ENCODE measurements at places on chromosomes 7 and 10.

DNA sequence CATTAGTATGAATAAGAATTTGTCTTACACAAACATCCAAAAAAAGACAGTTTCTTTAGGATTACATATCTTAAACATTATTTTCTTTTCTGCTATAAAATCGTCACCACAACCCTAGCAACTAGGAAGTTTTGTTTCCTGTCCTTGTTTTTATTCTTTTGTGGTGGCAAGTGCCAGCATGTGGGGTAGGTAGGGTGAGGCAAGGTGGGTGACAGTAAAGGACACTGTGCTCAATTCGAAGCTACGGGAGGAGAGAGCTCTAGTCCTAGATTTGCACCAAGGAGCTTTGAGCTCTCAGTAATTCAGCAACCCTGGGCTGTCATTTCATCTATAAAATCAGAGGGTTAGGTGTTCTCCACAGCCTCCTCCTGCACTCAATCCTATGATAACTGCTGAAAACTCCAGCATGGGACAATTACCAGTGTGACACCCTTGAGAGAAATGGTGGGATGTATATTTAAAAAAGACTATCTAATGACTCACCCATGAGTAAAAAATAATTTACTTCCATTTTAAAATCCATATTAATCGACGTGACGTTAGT is 187.1 kb downstream of the FAM107B start:
- no peak for DNase-seq

GRCh38 chr10:86968271-86968993 is at the start of gene ADIRF:
Gene ADIRF, plus strand, starts transcription at chr10:86968482. Its CDS starts 63 bp downstream, at chr10:86968545.
- peak; percentile 83 for DNase-seq

- no peak for DNase-seq
Observed at GRCh38 chr7:130279286-130279685, 12.6 kb downstream of the CPA2 start.

- no peak for DNase-seq
Observed at GRCh38 chr10:103231047-103231551, 14.6 kb upstream of the RPEL1 start.

- peak; percentile 20 for DNase-seq
Observed at GRCh38 chr10:120156614-120157274, 264.2 kb downstream of the SEC23IP start.

DNA sequence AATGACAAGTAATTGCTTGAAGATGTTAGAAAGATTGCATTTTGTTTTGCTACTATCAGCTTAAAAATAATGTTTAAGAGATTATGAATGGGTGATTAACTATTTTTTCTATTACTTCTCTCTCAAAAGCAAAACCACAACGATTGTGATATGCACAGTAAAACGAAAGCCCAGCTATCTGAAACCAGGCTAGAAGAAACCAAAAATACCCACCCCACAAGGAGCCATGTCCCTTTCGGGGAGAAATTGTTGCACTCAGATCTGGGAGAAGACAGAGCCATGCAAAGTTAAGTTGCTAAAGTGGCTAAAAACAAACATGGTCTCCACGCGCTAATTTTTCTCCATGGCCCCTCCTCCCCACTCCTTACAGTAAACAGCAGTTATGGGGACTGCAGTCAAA is 173.6 kb downstream of the RPS24 start:
- DNase-seq = no peak

DNA sequence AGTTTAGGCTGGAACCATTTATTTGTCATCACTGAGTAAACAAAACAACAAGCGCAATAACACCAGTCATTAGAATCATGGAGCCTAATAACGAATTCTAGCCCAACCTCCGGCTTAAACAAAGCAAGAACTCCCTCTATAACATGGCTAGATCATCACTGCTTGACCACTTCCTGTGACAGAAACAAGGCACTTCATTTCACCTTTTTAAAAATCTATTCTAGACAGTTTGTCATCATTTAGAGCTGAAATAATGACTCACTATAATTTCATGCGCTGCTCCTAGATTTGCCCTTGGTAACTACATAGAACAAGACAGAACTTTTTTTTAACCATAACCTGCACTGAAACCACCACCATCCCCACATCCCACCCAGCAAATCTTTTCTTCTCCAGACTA is 81.3 kb downstream of the OSBPL3 start:
- DNase-seq = no peak

GRCh38 chr7:75847707-75848106 is 31.1 kb upstream of the RHBDD2 start:
- DNase-seq = no peak

- DNase-seq = no peak
Observed at GRCh38 chr10:85601526-85601925, 765.1 kb downstream of the GRID1 start.

All from NCI-H146 (cell line).